ENCODE measurements at places on chromosomes 3 and 15.

GRCh38 chr3:107265526-107265925 lies 111.7 kb upstream of the CCDC54 start:
- no peak for DNase-seq

DNA sequence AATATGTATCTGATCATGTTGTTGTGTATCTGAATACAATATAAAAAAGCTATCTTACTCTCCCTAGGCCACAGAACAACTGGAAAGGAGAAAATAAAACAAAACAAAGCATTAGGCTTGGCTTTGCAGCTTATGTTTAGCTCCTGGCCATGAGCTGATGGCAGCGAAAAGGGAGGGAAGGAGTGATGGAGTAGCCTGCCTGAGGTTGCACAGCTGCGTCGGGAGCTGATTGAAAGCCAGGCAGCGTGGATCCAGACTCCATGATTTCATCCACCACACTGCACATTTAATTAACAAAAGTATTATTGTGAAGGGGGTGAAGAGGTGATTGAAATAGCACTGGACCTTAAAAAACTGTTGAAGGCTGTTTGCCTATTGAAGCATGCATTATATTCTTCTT lies 212.2 kb downstream of the GABRG3 start:
- no peak for DNase-seq

- DNase-seq, result no peak
These were observed 8.9 kb downstream of the CISH start for GRCh38 chr3:50602595-50603191.

DNA sequence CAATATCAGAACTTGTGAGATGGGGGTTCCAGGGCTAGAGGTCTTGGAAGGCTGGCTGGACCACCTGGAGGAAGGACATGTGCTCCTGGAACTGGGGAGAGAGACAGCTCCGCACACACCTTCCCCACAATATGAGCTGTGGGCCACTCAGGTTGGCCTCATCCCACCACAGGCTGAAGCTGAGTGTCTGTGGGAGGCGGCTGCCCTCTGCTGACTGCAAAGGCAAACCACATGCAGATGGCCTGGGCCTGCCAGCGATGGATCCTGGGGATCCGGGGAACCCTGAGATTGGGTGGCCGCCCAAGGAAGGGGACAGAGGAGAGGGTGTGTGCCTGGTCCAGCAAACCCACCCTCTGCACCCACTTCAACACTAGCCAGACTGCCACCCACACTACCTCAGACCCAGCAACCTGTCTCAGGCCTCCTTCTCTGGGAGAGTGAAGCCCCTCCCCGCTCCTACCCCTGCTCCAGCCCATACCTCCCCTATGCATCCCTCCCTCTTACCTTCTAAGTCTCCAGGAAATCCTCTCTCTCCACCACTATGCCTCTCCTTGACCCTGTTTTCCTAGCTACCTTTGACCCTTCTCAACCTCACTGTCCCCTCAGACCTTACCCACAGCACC lies 44.8 kb downstream of the CYP11A1 start:
- DNase-seq, result no peak

DNA sequence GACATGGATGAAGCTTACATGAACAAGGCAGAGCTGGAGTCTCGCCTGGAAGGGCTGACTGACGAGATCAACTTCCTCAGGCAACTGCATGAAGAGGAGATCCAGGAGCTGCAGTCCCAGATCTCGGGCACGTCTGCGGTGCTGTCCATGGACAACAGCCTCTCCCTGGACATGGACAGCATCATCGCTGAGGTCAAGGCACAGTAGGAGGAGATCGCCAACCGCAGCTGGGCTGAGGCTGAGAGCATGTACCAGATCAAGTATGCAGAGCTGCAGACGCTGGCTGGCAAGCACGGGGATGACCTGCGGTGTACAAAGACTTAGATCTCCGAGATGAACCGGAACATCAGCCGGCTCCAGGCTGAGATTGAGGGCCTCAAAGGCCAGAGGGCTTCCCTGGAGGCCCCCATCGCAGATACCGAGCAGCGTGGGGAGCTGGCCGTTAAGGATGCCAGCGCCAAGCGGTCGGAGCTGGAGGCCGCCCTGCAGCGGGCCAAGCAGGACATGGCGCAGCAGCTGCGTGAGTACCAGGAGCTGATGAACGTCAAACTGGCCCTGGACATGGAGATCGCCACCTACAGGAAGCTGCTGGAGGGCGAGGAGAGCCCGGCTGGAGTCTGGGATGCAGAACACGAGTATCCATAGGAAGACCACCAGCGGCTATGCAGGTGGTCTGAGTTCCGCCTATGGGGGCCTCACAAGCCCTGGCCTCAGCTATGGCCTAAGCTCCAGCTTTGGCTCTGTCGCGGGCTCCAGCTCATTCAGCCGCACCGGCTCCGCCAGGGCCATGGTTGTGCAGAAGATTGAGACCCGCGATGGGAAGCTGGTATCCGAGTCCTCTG lies 77.6 kb downstream of the CLDN11 start:
- DNase-seq, result no peak

GRCh38 chr15:92606126-92606835 lies 49.3 kb downstream of the FAM174B start:
- DNase-seq, result no peak

- DNase-seq, result no peak
These were observed 1.1 kb upstream of the MINAR1 start for GRCh38 chr15:79430901-79431635.
